ENCODE measurements at places on chromosomes 4 and X.

DNA sequence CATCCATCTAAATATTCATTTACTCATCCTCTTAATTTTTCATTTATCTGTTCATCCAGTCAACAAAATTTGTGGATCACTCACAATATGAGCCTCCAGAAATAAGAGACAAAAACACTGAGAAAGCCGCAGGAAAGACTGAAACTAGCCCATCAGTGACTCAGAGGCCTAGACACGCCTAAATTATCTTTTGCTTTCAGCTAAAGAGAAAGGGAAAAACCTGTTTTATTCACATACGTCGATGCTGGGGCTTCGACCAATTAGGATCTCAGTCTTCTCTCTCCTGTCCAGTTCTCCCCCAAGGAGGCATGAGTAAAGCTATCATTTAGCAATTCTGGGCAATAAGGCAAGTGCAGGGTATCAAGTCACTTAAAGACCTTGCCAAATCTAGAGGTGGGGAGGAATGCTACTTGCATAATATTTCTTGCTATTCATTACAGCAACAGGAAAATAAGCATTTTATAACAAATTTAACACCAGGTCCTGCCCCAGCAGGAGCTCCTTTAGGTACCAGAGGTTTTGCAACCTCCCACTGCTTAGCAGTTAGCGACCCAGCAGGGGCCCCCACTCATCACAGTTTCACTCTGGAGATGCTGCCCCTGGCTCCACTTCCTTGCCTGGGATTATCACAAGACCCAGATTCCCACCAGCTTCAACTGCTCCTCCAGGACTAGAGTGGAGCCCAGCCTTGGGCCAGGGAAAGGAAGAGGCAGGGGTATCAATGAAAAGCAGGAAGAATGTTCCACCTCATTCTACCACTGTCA is 30.1 kb upstream of the TMEM154 start:
- peak; percentile 16 for DNase-seq

GRCh38 chr4:165700855-165701254 is 172.2 kb upstream of the TLL1 start:
- no peak for DNase-seq

DNA sequence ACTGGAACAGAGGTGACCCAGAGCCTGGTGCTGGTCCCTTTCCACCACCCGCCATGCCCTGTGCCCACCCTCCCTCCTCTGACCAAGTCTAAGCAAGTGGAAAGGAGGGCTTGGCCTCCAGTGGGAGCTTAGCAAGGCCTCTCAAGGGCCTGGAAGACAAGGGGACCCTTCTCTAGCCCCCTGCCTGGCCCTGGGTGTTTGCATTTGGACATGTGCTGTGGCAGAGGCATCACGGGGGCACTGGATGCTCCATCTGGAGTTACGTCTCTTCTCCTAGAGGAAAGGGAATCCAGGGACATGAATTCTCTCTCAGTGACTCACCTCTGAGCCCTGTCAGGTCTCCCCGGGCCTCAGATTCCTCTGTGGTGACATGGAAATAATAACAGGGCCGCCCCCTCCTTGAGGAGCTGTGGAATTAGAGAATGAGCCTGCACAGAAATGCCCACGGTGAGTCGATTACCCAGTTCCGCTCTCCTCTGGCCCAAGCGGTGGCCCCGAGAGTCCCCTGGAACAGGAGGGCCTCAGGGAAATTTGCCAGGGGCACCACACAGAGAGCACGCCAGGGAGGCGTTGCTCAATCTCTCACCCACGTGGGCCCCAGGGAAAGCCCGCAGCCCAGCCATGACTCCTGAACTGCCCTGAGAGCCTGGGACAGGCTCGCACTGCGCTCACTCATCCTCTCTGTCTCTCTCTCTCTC is 189.6 kb downstream of the BCOR start:
- peak; percentile 81 for DNase-seq

GRCh38 chr4:98692411-98692810 is 34.0 kb upstream of the TSPAN5 start:
- DNase-seq, result peak; percentile 47

GRCh38 chr4:137443031-137443800 is 89.1 kb downstream of the PCDH18 start:
- DNase-seq, result no peak

DNA sequence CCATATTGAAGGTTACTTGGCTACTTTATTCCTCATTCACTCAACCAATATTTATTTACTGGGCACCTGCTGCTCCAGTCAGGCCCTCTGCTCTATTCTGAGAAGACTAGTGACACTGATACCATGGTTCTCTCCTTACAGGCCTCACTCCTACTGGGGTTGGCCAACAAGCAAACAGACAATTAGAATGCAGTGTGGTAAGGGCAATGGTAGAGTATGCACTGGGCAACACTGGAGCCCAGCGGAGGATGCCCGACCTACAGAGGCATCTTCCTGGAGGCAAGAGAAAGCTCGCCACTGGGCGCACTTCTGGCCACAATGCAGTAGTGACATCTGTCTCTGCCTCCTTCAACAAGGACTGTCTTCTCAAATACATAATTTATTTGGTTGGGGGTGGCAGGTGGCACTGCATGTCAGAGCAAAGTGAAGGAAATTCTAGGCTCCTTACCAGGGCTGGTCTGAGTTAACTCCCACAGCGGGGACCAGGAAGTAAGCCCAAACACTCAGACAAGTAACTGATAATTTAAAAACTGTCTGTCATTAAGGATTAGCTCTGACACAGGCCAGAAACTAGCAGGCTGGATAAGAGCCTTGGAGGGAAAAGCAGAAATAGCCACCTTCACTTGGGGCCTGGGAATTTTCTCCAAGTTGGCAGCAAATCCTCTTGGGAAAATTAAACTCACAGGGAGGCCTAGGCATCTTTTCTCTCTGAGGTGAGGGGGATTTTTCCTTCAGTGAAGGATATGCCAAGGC is 150.7 kb upstream of the EOLA2 start:
- DNase-seq, result peak; percentile 43

GRCh38 chrX:9955506-9955905 is 11.7 kb upstream of the CLDN34 start:
- DNase-seq, result peak; percentile 38

DNA sequence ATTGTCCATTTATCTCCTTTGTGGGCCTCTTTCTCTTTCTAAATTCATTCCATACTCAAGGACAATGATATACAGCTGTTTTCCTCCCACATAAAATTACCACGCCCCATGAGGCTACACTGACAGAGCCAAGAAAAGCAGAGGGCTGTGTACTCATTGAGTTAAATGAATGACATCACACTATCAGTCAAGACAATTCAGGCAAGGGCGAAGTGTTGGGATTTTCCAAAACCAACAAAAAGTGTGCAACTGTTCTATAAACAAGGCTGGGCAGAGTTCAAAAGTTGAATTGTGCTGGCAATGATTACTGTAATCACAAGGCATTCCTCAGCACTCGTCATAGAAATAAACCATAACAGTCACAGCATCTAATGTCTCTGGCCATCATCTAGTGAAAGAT is 799.6 kb upstream of the DIAPH2 start:
- peak; percentile 3 for DNase-seq

- DNase-seq, result no peak
Measured at GRCh38 chrX:3582451-3582850, 131.0 kb downstream of the PRKX start.

- peak; percentile 31 for DNase-seq
Measured at GRCh38 chr4:117699595-117699994, 334.7 kb upstream of the NDST3 start.

DNA sequence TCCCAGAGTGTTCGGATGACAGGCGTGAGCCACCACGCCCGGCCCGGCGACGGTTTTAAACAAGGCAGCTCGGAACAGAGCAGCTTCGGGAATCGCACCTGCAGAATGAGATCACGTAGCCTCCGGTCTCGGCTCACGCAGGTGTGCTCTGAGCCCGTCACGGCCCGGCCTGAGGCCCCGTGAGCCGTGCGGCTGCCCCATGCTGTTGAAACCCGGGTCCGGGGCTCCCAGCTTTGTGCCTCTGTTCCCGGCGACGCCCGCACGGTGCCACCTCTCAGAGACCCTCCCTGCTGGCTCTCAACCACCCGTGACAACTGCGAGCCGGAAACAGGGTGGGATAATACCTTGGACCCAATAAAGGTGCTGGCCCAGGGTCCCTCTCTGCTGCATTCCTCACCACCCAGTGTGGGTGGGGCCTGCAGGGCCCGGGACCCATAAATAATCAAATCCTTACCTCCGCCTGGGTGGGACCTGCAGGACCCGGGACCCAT is 13.4 kb upstream of the PLCXD1 start:
- no peak for DNase-seq

- no peak for DNase-seq
Measured at GRCh38 chrX:118212817-118213183, 96.2 kb upstream of the KLHL13 start.

- no peak for DNase-seq
Measured at GRCh38 chr4:158578476-158578875, 56.8 kb downstream of the RXFP1 start.

DNA sequence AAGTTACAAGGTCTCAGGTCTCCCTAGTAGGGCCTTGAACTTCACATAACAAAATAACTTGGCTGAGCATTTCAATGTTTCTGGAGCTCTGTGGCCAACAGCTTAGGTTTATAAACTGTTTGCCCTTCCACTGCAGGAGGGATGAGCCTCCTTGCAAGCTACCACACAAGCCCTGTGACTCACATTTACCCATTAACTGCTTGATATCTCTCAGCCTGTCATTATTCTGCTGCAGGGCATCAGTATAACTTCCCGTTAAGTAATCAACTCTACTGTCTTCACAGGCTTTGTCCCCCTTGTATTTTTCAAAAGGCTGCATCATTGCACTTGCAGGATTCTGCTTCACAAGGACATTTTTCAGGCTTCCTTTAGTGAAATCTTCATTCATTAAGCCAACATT is 151.7 kb upstream of the CXCL13 start:
- DNase-seq, result peak; percentile 15

- no peak for DNase-seq
Measured at GRCh38 chr4:77193511-77194102, 36.6 kb downstream of the CCNG2 start.

- no peak for DNase-seq
Measured at GRCh38 chrX:141701072-141701471, 2.5 kb upstream of the SPANXD start.

GRCh38 chr4:26780539-26780938 is 80.1 kb upstream of the STIM2 start:
- no peak for DNase-seq

DNA sequence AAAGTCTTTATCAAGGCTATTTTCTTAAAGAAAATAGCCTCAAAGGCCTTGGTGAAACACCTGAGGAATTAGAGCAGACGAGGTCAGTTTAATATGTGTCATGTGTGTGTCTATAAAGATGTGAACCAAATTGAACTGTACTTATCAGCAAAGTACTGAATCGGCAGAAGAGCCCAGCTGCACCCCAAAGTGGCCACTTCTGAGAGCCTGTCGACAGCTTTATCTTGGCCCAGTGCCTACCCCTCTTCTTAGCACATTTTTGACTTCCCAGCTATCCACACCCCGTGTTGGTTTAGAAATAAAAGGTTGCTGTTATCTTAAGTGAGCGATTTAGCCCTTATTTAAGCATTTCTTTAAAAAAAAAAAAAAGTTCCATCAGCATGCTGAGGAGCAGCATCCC is 329.7 kb downstream of the FBXW7 start:
- DNase-seq, result peak; percentile 2

GRCh38 chr4:79048878-79049277 is 109.6 kb upstream of the PAQR3 start:
- no peak for DNase-seq

DNA sequence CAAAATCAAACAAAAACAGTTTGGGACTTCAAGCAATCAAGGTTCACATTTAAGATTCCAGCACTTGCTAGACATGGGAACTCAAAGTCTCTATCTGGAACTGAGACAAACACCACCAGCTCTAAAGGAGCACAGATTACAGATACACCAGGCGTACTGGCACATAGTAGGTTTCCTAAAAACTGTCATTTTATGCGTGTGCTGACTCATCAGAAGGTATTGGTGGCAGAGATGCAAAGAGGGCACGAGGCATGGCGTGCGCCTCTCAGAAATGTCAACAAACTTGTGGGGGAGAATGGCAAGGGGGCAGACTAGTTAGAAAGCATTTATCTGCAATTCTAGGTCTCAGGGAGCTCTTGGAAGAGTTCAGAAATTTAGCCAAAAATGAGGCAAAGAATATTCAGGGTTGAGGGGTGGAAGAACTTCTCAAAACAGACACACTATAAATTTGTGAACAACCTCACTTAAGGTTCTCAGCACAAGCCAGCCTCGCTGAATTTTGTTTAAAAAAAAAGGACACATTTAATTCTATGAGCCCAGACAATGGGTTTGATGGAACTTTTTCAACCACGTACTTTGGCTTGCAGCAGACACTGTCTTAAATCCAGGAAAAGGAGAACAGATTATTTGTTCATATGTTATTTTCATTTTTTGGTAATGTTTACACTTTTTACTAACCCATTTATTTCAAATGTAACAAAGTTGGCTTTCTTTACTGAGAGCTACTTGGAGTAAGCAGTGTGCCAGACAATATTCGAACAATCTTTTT is 100.0 kb downstream of the SHISA3 start:
- no peak for DNase-seq

- DNase-seq, result peak; percentile 62
Measured at GRCh38 chrX:134603806-134604700, 54.2 kb downstream of the PLAC1 start.

DNA sequence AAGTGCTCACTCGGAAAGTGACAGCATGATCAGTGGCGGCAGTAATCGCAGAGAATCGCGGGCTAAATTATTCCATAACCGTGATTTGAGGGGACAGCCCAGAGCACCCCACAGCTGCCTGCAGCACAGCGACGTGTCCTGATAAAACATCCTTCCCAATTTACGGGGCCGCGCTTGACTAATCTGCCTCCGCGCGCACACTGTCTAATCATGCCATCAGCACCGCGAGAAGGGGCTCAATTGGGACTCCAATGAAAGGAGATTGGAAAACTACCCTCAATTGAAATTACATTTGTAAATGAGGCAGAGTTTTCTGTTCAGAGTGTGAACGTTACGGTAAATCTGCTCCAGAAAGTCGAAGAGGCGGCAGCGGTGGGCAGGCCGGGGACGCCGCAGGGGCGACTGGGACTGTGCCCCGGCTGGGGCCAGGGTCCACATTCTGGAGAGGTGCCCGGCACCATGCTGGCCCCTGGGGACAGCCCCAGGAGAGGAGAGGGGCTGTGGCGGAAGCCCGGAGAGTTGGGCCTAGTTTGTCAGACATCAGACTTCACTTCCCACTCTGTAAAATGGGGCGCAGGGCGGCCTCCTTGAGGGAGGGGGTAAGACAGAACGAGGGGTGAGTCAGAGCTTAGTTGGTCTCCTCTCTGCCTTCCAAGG is 107.7 kb downstream of the FAM53A start:
- no peak for DNase-seq

- no peak for DNase-seq
Measured at GRCh38 chrX:102959471-102959870, 22.4 kb downstream of the RAB40AL start.

DNA sequence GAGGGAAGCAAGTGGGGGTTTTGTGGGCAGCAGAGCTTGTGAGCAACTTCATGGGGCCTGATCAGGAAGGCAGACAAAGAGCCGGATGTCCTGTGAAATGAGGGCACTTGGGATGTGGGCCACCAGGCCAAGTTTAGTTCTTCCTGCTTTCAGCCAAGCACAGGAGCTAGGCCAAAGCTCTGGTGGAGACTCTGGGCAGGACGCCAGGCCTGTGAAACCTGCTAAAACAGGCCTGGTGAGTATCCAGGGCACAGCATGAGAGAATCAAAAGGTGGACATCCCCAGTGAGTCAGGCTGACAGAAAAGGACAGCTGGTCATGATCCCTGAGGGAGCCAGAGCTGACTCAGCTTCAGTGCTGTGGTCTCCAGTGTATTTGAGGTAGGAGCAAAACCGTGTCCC is 95.7 kb downstream of the NPNT start:
- peak; percentile 67 for DNase-seq

GRCh38 chrX:40875476-40875875 is 140.1 kb upstream of the MED14 start:
- DNase-seq, result no peak

GRCh38 chr4:26842911-26843310 is 17.7 kb upstream of the STIM2 start:
- DNase-seq, result no peak
